ENCODE measurements at places on chromosomes 3 and 15.

GRCh38 chr3:67712259-67712658 is 57.8 kb upstream of the SUCLG2 start:
- DNase-seq: no peak

GRCh38 chr3:180595559-180595935 is 6.4 kb upstream of the TTC14 start:
- DNase-seq: no peak

DNA sequence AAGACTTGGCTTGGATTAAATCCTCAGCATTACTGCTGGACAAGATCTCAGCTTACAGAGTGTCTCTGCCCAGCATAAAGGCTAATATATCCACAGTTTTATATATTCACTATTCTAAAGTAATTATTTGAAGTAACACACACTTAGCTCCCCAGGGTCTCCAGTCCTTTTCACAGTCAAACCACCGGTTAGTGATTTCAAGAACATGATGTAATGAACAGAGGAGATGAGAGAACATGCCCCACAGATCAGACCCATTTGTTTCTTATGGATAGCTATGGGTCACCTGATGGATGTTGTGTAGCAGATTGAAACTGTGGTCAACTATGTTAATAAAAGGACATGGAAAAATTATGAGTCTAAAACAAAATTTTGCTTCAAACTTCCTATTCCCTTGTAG is 44.8 kb upstream of the MRPL3 start:
- no peak for DNase-seq

GRCh38 chr3:181879926-181880325 is 168.2 kb downstream of the SOX2 start:
- no peak for DNase-seq

DNA sequence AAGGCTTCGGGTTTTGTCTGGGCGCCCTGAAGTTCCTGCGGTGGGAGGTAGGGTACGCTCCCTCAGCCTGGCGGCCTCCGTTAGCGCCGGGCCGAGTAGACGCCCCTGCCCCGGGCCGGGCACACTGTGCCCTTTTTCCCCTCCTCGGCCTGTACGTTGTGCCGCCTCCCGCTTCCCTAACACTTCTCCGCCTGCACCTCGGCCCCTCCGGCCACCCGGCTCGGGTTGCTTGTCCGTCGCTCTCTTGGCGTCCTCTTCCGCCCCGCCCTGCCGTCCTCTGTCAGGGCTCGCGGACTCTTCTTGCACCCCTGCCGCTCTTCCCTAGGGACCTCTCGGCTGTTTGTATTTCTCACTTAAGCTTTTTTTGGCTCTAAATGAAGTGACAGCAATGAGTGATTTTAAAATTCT is 384 bp downstream of the KNL1 start:
- no peak for DNase-seq

DNA sequence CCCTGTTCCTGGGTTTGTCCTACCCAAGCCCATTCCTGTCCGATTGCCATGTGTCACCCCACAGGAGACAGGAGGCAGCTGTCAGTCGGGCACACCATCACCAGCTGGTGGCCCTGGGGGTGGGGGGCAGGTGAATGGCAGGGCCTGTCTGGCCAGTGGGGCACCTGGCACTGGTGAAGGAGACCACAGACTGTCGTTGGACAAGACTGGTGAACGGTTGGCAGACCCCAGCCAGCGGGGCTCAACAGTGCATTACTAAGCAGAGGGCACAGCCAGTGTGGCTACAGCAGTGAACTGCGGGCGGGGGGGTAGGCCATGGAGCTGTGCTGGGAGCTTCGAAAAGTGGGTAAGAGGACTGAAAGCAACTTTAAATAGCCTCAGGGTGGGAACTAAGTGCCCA is 2.1 kb downstream of the SEMA7A start:
- no peak for DNase-seq

GRCh38 chr3:129050556-129051295 is 9.9 kb upstream of the GP9 start:
- no peak for DNase-seq

DNA sequence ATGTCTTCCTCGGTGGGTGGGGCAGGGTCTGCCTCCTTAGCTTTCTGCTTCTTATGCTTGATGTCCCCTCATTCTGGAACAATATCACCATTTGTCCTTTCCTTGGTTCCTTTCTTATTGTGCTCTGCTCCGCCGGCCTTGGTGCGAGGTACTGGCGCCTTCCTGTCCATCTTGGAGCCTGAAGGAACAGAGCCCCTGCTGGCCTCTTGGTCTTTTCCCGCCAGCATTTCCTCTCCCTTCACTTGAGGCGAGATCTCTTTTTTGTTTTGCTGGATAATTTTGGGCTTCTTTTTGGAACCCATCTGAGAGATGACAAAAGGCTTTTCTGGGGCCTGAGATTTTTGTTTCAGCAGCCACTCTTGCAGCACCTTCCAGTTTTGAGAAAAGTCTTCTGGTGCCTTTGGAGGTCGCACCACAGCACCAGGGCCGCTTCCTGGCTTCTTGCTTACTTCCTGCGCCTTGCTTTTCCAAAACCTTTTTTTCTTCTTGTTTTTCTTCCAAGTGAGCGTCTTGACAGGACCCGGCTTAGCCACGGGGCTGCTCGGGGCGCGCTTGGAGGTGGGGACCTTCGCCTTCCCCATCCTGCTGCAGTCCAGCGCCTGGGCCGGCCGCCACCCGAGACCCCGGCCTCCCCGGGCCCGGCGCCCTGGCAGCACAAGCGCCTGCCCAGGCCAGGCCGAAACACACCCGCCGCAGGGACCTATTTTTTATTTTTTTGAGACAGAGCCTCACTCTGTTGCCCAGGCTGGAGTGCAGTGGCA is 127.1 kb downstream of the KLF13 start:
- DNase-seq: no peak

DNA sequence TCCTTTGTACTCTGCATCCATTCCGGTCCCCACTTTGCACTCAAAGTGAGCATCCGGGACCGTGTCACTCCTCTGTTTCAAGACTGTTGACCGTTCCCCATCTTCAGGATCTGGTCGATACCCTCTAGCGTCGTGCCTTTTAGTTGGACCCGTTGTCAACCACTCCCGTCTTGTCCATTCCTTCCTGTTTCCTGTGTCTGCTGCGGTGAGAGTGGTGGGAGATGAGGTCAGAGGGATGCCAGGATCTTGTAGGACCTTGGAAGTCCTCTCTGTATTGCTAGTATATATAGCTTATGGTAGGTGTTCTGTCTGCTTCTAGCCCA is 624 bp downstream of the BRK1 start:
- DNase-seq: no peak

GRCh38 chr15:77138167-77138522 is 67.2 kb upstream of the TSPAN3 start:
- DNase-seq: no peak

DNA sequence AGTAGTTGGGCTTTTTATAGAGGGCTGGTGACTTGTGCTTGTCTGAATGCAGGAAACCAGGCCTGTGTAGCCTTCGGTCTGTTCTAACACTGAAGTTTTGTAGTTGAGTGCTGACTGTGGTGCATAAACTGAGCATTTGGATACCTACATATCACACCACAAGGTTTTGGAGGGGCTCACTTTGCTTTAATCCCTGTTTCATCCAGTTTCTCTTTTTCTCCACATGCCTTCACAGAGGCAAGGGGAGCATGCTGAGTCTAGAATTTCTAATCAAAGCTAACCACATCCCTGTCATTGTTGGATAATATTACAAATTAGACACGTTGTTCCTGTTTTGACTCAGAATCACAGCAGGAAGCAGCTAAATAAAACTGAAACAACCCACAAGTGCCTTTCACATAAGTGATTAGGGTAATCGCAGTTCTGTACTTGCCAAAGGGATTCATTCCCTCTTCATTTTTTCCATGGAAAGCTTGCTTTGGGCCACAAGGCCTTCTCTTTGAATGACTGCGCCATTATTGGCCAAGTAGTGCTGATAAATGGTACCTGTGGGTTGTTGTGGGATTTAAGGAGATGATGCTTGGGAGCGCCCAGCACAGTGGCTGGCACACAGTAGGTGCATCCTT is 48.9 kb downstream of the TGFBR2 start:
- no peak for DNase-seq

DNA sequence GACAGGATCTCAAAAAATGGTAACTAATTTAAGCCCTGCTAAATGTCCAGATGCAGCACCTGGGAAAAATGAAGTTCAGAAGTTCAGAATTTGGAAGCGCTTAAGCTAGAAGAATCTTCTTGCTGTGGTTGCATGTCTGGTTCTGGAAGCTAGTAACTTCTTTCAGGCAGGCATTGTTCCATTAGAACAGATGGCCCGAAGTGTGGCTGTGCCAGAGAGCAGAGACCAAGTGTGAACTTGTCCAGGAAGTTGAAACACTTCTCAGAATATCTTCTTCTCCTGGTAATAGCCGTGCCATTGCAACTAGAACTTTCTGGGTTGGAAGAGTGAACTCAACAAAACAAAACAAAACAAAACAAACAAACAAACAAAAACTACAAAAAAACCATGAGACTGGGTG is 80.0 kb downstream of the MITF start:
- no peak for DNase-seq

DNA sequence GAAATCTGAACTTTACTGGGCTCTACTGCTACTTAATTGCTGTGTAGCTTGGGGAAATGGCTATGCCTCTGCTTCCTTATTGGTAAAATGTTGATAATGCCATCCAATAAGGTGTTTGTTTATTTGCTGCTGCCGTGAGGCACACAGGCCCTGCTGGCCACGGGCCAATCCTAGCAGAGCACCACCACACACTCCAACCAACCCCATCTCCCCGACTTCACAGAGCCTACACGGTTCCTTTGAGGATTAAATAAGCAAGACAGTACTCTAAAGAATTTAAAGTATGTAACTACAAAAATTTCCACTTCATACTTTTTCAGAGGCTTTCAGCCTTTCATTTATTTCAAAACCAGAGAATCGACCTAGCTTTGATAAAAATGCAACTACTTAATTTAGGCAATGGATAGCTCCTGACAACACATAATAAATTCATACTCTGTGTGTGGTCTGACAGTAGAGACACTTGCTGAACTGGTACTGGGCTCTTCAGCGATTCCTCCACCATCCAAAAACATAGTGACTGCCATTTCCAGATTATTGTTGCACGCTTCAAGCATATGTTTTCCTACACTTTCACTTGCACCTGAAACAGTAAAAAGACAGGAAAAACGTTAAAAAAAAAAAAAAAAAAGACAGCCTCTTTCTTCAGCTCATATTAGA is 25.3 kb downstream of the UBXN7 start:
- DNase-seq: no peak

Measured in NCI-H1436 treated with DMSO at 0.1 percent for 48 hours (cell line).